Activated B cell treated with CpG ODN at 0.5 μM for 24 hours (primary cell): ENCODE measurements at places on chromosomes 6 and 20.

GRCh38 chr6:6859722-6860121 is 248.0 kb upstream of the RREB1 start:
- DNase-seq: no peak

DNA sequence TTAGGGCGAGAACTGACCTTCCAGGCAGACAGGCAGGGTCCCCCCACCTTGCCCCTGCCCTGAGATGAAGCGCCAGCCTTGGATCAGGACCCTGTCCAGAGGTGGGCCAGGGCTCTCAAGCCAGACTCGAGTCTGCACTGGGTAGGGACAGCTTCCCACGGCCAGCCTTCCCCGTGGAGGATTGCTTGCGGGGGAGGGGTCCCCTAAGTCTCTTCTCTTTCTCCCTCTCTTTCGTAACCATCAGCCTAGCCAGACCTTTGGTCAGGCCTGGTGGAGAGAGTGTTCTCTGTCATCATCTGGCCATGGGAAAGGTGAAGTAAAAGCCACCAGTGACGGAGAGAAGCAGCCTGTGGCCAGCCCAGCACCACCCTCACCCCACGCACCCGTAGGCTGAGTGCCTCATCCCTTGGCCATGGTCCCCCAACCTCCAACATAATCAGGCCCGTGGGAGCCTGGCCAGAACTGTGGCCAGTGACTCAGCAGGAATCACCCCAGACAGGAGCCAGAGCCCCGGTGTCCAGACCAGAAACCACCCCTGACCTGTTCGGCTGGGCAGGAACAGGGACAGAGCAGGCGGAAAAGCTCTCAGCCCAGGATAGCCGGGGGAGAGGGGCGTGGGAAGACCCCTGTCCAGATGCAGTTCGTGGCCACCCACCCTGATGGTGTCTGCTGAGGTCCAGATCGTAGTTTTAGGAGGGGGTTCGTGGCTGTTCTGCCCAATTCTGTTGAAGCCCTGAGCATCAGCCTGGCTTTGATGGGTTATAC is 47.1 kb downstream of the SNAI1 start:
- no peak for DNase-seq

DNA sequence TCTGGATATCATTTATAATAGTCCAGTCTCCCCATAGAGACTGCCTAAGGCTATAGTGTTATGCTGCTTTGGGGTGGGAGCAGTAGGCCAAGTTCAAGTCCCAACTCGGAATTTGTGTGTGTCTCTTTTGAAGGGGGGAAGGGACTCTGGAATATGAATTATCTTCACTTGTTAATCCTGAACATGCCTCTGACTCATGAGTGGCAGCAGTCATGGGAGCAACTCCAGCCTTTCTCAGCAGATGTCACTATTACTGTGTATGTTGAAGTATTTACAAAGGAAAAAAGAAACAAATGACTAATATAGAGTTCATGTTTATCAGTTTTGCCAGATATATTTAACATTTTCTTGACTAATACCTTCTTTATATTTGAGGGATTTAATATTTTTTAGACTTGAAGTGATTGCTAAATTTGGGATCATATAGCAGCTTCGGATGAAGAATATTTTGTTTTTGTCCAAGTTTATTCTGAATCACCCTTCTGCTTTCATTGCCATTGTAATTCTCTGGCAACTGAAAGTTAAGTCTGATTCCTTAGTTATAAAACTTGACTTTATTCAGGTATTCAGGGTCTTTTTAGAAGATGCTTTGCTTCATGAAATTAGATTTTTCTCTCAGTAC is 23.4 kb downstream of the FAM217A start:
- no peak for DNase-seq

GRCh38 chr6:134468633-134469032 is 150.7 kb upstream of the SGK1 start:
- no peak for DNase-seq

DNA sequence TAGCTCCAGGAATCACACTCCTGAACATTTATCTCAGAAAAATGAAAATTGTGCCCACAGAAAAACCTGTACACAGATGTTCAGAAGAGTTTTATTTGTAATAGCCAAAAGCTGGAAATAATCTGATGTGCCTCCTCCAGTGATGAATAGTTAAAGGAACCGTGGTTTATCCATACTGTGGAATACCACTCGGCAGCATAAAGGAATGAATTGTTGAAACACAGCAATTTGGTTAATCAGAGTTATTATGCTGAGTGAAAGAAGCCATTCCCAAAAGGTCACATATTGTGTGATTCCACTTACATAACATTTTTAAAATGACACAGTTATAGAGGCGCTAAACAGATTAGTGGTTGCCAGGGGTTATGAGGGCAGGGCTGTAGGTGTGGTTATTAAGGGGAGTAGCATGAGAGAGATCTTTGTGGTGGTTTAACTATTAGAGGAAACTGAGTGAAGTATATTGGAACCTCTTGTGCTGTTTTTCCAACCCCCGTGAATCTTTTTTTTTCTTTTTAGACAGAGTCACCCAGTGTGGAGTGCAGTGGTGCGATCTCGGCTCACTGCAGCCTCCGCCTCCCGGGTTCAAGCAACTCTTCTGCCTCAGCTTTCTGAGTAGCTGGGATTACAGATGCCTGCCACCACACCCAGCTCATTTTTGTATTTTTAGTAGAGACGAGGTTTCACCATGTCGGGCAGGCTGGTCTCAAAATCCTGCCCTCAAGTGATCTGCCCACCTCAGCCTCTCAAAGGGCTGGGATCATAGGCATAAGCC is 26.2 kb downstream of the PSMF1 start:
- DNase-seq: no peak

- no peak for DNase-seq
These were observed 166.2 kb downstream of the TRIM27 start for GRCh38 chr6:28757429-28758045.

DNA sequence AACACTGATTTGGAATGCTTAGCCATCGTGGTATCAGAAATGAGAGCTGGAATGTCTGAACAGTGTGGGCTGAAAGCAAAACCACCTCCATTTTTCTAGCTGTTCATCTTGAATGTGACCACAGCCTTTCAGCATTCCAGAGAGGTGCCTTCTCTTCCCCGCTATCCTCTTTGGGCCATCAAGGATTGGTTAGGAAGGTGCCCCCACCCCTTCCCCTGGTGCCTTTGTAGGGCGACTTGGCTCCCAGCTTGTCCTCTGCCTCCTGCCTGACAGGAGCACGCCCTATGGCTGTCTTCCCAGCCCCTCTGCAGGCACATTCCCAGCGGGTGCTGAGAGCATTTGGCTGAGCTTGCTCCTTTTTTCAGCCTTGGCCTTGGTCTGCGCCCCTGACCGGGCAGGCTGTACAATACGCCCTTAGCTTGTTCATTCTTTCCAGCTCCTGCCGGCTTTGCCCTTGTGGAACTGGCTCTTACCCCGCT is 97.5 kb downstream of the ARMC2 start:
- DNase-seq: no peak

- no peak for DNase-seq
These were observed 30.0 kb upstream of the FABP7 start for GRCh38 chr6:122749451-122750050.

DNA sequence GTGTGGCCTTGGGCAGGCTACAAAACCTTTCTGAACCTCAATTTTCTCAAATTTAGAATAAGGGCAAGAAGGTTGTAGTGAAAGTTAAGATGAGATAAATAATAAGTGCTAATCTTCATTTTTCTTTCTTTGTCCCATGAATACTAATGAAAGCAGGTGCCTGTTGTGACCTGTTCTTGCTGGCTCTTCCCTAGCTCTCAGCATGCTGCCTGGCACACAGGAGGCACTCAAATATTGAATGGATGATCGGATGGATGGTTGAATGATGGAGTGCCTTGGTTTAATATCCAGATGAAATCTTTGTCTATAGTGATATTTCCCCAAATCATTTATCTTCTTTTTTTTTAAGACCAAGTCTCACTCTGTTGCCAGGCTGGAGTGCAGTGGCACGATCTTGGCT is 15.0 kb downstream of the PBOV1 start:
- DNase-seq: no peak

- no peak for DNase-seq
These were observed 277.0 kb downstream of the CDKAL1 start for GRCh38 chr6:20811109-20811761.

DNA sequence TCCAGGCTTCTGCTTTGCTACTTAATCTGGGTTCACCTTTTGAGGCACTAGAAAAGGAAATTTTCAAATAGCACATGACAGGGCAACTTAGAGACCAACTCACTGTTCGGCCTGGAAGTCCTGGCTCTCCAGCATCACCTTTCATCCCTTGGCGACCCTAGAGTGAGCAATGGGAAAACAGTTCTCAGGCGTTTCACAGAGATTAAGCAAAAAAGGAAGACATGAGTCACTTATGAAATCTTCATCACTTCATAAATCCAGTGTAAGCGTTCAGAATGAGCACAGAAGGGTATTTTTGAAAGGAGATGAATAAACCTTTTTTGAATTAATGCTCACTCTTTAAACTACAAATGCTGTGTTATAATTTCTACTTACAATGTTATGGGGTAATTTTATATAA is 104.0 kb downstream of the COL12A1 start:
- DNase-seq: no peak

GRCh38 chr20:4987130-4987529 is 14.2 kb downstream of the SLC23A2 start:
- no peak for DNase-seq

GRCh38 chr20:35625584-35626385 is 10.2 kb downstream of the SPAG4 start:
- DNase-seq: no peak

GRCh38 chr6:109628158-109629000 is 62.6 kb downstream of the AK9 start:
- DNase-seq: no peak

- no peak for DNase-seq
These were observed 47.8 kb upstream of the IMPG1 start for GRCh38 chr6:76120302-76120701.

DNA sequence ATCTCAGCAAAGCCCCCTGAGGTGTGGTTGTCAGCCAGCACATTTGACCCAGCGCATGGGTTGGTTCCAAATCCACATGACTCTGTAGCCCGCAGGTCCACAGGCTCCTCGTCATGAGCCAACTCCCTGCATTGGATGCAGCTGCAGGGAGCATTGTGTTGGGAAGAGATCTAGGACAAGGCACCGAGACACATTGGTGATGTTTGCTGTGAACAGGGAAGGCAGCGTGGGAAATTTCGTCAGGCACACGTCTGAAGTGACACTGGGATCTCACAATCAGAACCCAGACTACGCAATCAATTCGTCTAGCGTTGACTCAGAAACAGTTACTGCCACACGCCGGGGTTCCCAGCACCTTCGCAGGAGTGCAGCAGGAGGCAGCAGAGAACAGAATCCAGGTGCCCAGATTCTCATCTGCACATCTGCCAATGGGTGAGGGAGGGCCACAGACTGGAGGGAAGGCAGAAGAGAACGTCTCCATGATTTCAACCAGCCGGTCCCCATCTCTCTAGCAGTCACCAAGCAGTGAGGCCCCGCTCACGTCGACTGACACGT is 177.0 kb downstream of the TTLL2 start:
- DNase-seq: no peak

DNA sequence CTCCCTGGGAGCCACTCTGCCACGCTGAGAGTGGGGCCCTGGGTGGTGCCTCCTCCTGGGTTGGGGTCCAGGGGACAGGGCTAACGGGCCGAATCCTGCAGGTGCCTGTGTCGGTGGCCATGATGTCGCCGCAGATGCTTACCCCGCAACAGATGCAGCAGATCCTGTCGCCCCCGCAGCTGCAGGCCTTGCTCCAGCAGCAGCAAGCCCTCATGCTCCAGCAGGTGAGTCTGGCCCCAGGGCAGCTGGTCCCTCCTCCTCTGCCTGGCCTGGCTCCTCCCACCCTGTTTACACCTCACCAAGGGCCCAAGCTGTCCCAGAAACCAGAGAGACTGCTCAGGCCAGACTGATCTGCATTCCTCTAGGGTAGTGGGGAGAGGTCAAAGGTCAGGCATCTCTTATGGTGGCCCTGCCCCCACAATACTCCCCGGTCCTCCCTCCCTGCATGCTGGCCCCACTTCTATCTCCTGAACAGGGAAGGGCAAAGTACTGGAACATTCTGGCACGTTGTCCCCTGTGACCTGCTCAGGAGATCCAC is 38.6 kb downstream of the FOXP4 start:
- no peak for DNase-seq

DNA sequence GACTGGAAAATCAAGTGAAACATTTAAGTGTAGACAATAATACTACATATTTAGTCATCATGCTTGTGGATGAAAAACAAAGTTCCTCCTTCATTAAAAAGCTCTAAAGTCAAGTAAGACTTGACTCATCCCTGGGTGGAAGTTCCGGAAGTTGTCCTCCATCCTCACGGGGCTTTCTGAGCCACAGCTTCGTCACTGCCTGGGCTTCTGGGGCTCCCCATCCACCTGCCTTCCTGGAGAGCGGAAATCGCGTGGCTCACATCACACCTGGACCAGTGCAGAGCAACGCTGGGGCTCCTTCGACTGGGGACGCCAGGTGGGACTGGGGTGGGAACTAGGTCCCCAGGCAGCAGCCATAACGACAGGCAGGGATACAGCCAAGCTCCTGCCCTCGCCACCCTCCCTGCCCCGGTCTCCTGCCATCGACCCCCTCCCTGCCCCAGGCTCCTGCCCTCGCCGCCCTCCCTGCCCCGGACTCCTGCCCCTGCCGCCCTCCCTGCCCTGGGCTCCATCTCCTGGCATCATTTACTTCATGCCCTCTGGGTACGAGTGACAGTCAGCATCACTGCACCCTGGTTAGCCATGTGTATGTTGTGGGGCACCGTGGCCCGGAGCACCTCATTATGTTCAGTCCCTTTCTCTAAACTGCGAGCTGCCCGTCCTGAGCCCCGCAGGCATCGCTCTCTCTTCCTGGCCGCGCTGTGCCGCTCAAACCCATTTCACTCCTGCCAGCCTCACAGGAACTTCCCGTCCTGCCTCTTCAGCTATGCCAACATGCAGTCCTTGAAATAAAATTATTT is 12.9 kb downstream of the THBS2 start:
- no peak for DNase-seq

DNA sequence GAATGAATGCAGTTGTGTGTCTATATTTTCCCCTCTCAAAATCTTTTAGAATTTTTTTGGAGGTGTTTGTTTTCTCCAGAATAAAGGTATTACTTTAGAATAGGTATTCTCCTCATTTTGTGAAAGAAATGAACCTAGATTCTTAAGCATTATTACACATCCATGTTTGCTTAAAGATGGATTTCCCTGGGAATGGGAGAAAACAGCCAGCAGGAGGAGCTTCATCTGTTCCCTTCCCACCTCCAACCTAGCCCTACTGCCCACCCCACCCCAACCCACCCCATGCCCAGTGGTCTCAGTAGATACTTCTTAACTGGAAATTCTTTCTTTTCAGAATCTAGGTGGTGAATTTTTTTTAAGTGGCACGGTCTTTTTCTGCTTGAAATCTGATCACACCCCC is 127.8 kb downstream of the CD109 start:
- no peak for DNase-seq

- DNase-seq: no peak
These were observed 4.9 kb downstream of the DDO start for GRCh38 chr6:110410511-110410910.

DNA sequence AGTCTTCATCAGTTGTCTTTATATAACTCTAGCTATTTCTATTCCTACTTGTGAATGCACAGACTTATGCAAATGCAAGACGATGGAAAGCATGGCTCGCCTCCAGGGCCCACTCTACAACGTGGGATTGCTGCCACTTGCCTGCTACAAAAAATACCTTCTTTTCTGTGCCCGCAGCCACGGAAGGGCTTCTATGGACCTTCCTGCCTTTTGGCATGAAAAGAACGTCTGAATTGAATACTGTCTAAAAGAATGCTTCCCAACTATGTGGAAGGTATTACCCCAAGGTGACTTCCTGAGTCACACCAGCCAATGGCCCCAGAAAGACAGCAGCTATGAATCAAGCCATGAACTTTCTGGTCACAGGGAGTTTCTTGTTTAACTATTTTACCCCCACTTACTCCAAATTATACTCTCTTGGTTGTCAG is 261.2 kb downstream of the HIVEP2 start:
- DNase-seq: no peak

- no peak for DNase-seq
These were observed 38.0 kb downstream of the C6orf15 start for GRCh38 chr6:31074401-31074800.
